ENCODE measurements at places on chromosomes 3 and 15.
A peak's percentile ranks its signal among the peaks of the same experiment; 100 is the strongest.

GRCh38 chr3:40242216-40242615 lies 67.3 kb upstream of the EIF1B start:
- H3K4me1 ChIP-seq, result no peaks in the 10 kb centered on the region
- H3K27me3 ChIP-seq, result no peaks in the 10 kb centered on the region
- H3K4me3 ChIP-seq, result no peak overlapping the region

GRCh38 chr3:152843955-152844354 lies 9.0 kb downstream of the P2RY1 start:
- H3K36me3 ChIP-seq, result no peaks in the 10 kb centered on the region
- no peaks in the 10 kb centered on the region for H3K27me3 ChIP-seq
- no peak for DNase-seq
- no peaks in the 10 kb centered on the region for H3K4me1 ChIP-seq
- H3K27ac ChIP-seq, result no peak overlapping the region

DNA sequence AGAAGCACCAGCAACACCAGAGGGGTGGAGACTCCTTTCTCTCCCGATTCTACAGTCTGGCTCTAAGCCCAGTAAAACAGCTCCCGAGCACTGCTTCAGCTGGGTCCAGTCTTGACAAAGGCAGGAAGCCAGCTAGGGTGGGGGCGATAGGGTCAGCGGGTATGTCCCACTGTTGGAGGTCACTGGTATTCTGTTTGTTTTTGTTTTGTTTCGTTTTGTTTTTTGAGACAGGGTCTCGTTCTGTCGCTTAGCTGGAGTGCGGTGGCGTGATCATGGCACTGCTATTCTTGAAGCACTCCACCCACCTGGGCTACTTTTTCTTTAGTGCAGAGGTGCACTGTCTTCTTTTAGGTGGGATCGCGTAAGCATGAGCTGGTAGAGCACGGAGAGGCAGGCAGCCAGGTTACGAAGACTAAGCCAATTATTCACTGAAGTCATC lies 16.3 kb downstream of the GCSAM start:
- H3K36me3 ChIP-seq, result no peaks in the 10 kb centered on the region
- peak overlapping the region; percentile 24 for H3K4me3 ChIP-seq
- no peak for DNase-seq
- no peaks in the 10 kb centered on the region for H3K4me1 ChIP-seq
- H3K27me3 ChIP-seq, result no peaks in the 10 kb centered on the region

DNA sequence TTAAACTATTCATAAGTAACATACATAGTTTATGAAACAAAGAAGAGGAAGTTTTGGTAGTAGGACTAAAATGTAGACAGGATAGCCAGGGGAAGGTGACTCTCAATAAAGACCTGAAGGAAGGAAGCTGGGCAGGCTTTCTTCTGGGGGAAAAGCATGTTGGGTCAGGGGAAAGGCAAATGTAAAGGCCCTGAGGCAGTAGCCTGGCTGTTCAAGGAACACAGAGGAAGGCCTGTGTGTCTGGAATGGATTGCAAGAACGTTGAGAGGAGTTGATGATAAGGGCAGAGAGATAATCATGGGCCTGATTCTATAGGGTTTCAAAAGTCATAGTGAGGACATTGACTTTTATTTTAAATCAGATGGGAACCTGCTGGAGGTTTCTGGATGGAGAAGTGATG lies 167.6 kb downstream of the SNRK start:
- no peak overlapping the region for H3K4me3 ChIP-seq
- H3K27me3 ChIP-seq, result no peaks in the 10 kb centered on the region
- DNase-seq, result no peak
- no peak overlapping the region for H3K27ac ChIP-seq
- H3K4me1 ChIP-seq, result no peaks in the 10 kb centered on the region
- H3K36me3 ChIP-seq, result no peaks in the 10 kb centered on the region

DNA sequence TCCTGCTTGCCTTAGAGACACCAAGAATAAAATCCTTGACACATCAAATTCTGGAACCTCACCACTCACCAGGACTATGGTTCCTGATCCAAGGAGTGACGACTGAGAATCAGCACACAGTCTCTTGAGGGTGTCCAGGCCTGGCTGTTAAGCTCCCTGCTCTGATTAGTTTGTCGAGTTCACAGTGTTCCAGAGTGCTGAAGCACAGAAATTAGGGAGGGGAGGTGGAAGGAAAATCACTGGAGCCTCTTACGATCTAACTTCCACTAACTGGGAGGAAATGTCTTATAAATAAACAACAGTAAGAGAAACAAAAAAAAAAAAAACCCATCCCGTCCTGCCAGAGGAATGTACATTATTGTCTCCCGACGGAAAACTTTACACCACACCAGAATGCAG lies 330.2 kb downstream of the TIGIT start:
- peak; percentile 81 for DNase-seq
- no peaks in the 10 kb centered on the region for H3K36me3 ChIP-seq
- peak overlapping the region; percentile 98 for H3K27ac ChIP-seq
- peaks cover 87% of the 10 kb centered on the region for H3K4me1 ChIP-seq

DNA sequence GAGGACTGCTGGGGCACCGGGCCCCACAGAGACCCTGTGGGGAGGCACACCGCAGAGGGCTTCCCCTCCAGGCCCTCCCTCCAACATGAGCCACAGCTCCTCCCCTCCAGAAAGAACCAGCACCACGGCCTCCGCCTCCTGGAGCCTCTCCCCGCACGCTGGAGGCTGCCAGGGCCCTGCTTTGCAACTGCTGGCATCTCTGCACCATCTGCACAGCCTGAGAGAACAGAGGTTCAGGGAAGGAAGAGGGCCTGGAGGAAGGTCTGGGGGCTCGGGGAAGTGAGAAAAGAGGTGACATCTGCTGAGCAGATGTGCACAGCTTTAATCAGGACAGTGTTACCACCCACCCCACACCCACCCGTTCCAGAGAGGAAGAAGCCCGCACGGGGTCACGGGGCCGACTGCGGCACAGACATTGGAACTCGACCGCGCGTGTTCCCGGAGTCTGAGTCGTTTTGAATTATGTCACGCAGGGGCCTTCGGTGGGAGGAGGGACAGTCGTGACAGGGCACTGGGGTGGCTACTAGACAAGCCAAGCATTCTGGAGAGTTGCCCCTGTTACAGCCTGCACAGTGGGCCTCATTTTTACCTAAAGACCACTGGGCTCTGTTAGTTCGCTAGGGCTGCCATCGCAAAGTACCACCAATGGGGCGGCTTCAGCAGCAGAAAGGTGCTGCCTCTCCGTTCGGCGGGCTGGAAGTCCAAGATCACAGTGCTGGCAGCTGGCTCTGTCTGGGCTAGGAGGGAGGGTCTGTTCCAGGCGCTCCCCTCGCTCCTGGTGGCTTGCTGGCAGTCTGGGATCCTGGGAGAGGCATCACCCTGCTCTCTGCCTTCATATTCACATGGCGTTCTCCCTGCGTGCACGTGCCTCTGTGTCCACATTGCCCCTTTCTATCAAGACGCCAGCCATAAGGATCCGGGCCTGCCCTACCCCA lies 194.8 kb downstream of the XXYLT1 start:
- H3K4me1 ChIP-seq, result peaks cover 16% of the 10 kb centered on the region
- DNase-seq, result no peak
- no peak overlapping the region for H3K4me3 ChIP-seq
- H3K27me3 ChIP-seq, result no peaks in the 10 kb centered on the region
- no peaks in the 10 kb centered on the region for H3K36me3 ChIP-seq
- H3K27ac ChIP-seq, result no peak overlapping the region

DNA sequence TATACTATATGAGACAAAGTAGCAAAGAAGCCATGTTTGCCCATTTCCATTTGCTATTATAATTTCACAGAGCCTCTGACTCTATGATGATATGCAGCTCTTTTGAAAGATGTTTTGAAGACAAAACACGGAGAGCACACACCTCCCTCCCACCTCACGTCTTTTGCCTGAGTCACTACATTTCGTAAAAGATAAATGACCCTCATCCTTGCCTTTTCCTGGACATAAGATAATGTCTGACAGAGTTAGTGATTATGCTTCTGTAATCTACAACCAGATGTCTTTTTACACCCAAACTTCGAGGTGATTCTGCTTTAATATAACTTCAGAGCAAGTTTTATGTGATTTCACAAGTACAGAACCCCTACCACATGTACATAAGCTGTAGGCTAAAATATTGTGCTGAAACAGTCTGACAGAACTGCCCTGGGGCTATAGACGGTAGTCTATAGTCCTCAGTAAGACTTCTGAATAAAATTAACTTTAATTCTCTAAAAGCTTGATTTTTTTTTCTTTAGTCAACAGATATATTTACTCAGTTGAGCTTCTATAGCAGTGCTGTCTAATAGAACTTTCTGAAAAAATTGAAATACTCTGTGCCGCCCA lies 99.9 kb downstream of the CD200R1L start:
- no peaks in the 10 kb centered on the region for H3K27me3 ChIP-seq
- H3K4me3 ChIP-seq, result no peak overlapping the region
- no peaks in the 10 kb centered on the region for H3K4me1 ChIP-seq

- no peak for DNase-seq
- H3K27me3 ChIP-seq, result no peaks in the 10 kb centered on the region
- no peaks in the 10 kb centered on the region for H3K36me3 ChIP-seq
- H3K4me1 ChIP-seq, result no peaks in the 10 kb centered on the region
- H3K4me3 ChIP-seq, result no peak overlapping the region
- H3K27ac ChIP-seq, result peak overlapping the region; percentile 13
Observed at GRCh38 chr15:65583701-65584100, 27.2 kb downstream of the INTS14 start.

- DNase-seq, result no peak
- no peak overlapping the region for H3K4me3 ChIP-seq
- no peaks in the 10 kb centered on the region for H3K4me1 ChIP-seq
- H3K36me3 ChIP-seq, result no peaks in the 10 kb centered on the region
Observed at GRCh38 chr3:35929158-35929557, 289.8 kb downstream of the ARPP21 start.

DNA sequence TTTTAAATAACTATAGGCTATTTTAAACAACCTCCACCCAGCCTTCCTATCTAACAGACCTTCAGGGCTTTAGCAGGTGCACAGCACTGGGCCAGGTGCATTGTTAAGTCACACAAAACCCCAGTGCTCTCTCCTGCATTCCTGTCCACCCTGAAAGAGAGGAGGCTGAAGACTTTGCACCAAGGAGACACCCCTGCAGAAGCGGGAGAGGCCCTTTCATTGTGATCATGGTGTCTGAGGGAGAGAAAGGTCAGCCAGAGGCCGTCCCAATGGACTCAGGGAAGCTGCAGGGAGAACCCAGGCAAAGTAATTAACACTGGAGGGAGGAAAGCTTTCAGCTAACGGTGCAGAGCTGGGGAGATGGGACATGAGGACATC lies 5.2 kb downstream of the LRIG1 start:
- H3K4me3 ChIP-seq, result no peak overlapping the region
- H3K27me3 ChIP-seq, result no peaks in the 10 kb centered on the region
- peak overlapping the region; percentile 98 for H3K27ac ChIP-seq
- no peak for DNase-seq

- no peak for DNase-seq
- no peaks in the 10 kb centered on the region for H3K36me3 ChIP-seq
- H3K27me3 ChIP-seq, result peaks cover 22% of the 10 kb centered on the region
- H3K4me1 ChIP-seq, result no peaks in the 10 kb centered on the region
- peak overlapping the region; percentile 17 for H3K4me3 ChIP-seq
Observed at GRCh38 chr15:52111517-52112202, 915 bp downstream of the BCL2L10 start.
